ENCODE measurements at places on chromosomes 13 and 19. TPM values are rescaled to one million over a fixed set of nuclear protein-coding genes. Genes with fewer than 3 reads are reported as not detected.

DNA sequence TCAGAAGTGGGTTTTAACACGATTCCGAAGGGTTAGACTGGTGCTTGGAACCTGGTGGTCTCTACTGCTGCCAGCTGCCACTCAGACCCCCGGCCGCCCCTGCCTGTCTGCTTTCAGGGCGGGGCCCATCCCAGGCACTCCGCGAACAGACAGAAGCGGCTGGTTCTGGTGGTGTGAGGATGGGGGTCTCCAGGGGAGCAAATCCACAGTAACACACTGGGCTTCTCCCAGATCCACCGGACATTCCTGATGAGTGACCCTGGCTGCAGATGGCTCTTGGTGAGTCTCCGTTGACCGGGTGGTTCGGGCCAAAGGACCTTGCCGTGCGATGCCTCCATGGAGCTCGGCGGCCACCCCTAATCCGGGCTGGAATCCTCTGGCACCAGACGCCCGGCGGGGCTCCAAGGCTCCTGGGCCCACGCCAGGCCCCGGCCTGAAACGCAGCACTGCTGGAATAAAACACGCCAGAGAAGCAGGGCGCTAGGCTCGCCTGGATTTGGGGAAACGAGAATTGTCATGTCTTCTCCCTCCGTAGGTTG, 2.1 kb upstream of the PTBP1 start:
- peaks cover 10% of the 10 kb centered on the region for H3K36me3 ChIP-seq
- H3K27me3 ChIP-seq = no peaks in the 10 kb centered on the region
- H3K4me1 ChIP-seq = peaks cover 48% of the 10 kb centered on the region
- peak; percentile 13 for DNase-seq

GRCh38 chr19:41795031-41795461, 1.3 kb upstream of the CEACAM3 start:
- H3K27me3 ChIP-seq = peaks cover 2% of the 10 kb centered on the region
- no peak for DNase-seq
- H3K36me3 ChIP-seq = no peaks in the 10 kb centered on the region
- no peak overlapping the region for H3K27ac ChIP-seq

DNA sequence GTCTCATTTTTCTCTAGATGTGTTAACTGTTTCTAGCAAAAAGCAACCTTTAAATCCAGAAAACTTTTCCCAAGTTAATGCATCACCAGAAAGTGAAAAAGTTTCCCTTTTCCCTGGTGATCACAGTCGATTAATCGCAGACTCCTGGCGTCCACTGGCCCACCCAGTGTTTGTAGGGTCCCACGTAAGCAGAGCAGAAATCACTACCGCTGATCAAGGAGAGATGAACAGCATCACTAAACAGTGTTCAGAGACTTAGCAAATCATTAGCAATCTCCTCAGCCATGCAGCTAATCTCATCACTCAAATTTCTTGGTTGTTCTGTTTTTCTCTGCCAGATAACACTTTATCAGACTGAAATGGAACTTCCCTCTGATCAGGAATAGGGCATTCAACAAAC, 184.2 kb downstream of the EFNB2 start:
- no peaks in the 10 kb centered on the region for H3K4me1 ChIP-seq
- H3K27me3 ChIP-seq = peaks cover 42% of the 10 kb centered on the region
- no peak for DNase-seq
- no peak overlapping the region for H3K4me3 ChIP-seq
- H3K36me3 ChIP-seq = no peaks in the 10 kb centered on the region

DNA sequence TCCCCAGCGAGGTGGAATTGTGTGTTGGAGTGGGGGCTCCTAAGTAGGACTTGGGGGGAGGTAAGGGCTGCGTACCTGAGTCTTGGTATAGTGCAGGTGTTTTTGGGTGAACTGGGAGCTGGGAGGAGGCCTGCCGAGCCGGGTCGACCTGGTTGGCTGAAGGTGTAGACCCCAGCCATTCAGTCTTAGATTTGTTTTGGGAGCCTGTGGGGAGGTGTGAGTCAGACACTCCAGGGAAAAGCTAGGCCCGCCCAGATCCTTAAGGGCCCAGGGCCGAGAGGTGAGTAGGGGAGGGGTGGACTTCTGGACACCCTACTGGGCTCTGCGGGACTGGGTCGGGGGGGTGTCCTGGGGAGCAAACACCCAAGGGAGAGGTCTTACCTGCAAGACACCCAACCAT, 935 bp downstream of the CRB3 start:
- DNase-seq = no peak
- no peak overlapping the region for H3K4me3 ChIP-seq
- peaks cover 5% of the 10 kb centered on the region for H3K4me1 ChIP-seq

- no peaks in the 10 kb centered on the region for H3K36me3 ChIP-seq
- H3K4me1 ChIP-seq = no peaks in the 10 kb centered on the region
- H3K27me3 ChIP-seq = no peaks in the 10 kb centered on the region
- H3K27ac ChIP-seq = no peak overlapping the region
- DNase-seq = no peak
- no peak overlapping the region for H3K4me3 ChIP-seq
Measured at GRCh38 chr13:88360761-88361160, 689.6 kb downstream of the SLITRK5 start.

Gene ERICH4
- not detected for total RNA-seq

- no peak for DNase-seq
- no peaks in the 10 kb centered on the region for H3K36me3 ChIP-seq
- no peak overlapping the region for H3K27ac ChIP-seq
- no peak overlapping the region for H3K4me3 ChIP-seq
- H3K27me3 ChIP-seq = no peaks in the 10 kb centered on the region
Measured at GRCh38 chr19:56253737-56254136, 18.8 kb upstream of the EDDM13 start.

DNA sequence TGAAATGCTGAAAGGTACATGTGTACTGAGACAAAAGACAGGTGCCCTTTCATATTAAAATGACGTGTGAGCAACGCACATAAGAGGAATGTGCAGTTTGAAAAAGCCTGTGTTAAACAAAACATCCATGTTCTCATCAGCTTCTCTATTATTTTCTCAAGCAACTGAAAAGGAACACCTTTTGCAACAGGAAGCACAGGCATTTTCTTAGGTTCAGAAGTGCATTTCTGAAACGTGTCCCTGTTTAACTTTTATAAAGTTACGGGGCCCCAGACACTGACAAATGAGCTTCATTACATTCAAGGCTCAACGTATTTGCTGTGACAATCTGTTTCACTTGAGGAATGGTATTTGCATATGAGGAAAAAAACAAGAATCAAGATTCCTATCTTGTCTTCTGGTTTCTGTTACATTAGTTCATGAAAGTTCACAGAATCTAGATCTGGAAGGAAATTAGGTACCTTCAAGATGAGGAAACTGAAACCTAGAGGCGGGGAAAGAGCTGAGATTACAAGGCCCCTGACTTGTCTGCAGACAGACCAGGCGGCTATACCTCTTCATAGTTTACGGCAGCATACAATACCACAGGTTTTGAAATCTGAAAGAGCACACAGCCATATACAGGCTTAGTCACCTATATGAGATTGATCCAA, 431.7 kb downstream of the KLF12 start:
- no peaks in the 10 kb centered on the region for H3K36me3 ChIP-seq
- no peak overlapping the region for H3K4me3 ChIP-seq
- no peak overlapping the region for H3K27ac ChIP-seq
- no peak for DNase-seq
- no peaks in the 10 kb centered on the region for H3K4me1 ChIP-seq

Gene EMC10
- total RNA-seq = 79.8 TPM

DNA sequence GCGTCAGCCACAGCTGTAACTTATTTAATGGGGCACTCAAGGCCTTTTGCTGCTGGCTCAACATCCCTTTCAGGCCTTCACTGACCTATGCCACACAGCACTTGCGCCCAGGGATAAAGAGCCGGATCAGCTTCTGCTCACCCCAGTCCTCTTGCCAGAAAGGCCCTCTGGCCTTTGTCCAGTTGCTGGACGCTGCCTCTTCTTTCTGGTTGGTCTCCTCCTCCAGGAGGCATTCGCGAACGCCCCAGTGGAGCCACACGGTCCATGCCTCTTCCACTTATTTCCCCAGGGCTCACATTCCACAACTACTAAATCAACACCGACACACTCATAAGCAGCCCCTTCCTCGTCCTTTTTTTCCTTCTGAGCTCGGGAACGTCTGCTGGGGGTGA, 3.7 kb upstream of the ZNF329 start:
- H3K4me1 ChIP-seq = peaks cover 12% of the 10 kb centered on the region
- peak overlapping the region; percentile 92 for H3K27ac ChIP-seq
- no peaks in the 10 kb centered on the region for H3K27me3 ChIP-seq
- peak overlapping the region; percentile 87 for H3K4me3 ChIP-seq
- peak; percentile 41 for DNase-seq
- no peaks in the 10 kb centered on the region for H3K36me3 ChIP-seq

Gene MAMSTR
- total RNA-seq = 4.3 TPM

Gene SRRM5
- not detected for total RNA-seq

Gene TUBA3C
- total RNA-seq = 0.75 TPM

Gene ZFP28
- 6.6 TPM for total RNA-seq

Gene RNF113B
- not detected for total RNA-seq

GRCh38 chr13:109924376-109924775, 138.0 kb upstream of the IRS2 start:
- no peak overlapping the region for H3K4me3 ChIP-seq
- H3K27ac ChIP-seq = no peak overlapping the region

Gene PRODH2
- not detected for total RNA-seq

Gene CEACAM16
- total RNA-seq = not detected

GRCh38 chr13:67133476-67133875, 96.7 kb downstream of the PCDH9 start:
- no peak for DNase-seq
- H3K27ac ChIP-seq = peak overlapping the region; percentile 61
- no peaks in the 10 kb centered on the region for H3K27me3 ChIP-seq
- H3K4me3 ChIP-seq = no peak overlapping the region
- no peaks in the 10 kb centered on the region for H3K4me1 ChIP-seq

- H3K27ac ChIP-seq = no peak overlapping the region
- DNase-seq = no peak
- H3K4me3 ChIP-seq = no peak overlapping the region
- no peaks in the 10 kb centered on the region for H3K36me3 ChIP-seq
Measured at GRCh38 chr13:51811046-51811445, 7.1 kb upstream of the DHRS12 start.

- peaks cover 7% of the 10 kb centered on the region for H3K27me3 ChIP-seq
- H3K4me1 ChIP-seq = no peaks in the 10 kb centered on the region
- H3K27ac ChIP-seq = no peak overlapping the region
- no peaks in the 10 kb centered on the region for H3K36me3 ChIP-seq
Measured at GRCh38 chr19:15891434-15891833, 6.4 kb downstream of the CYP4F2 start.

Gene C1QTNF9B
- total RNA-seq = 2.0 TPM

Gene CLEC11A
- 2.4 TPM for total RNA-seq

GRCh38 chr13:51326777-51327176, 12.7 kb upstream of the SERPINE3 start:
- no peaks in the 10 kb centered on the region for H3K27me3 ChIP-seq

DNA sequence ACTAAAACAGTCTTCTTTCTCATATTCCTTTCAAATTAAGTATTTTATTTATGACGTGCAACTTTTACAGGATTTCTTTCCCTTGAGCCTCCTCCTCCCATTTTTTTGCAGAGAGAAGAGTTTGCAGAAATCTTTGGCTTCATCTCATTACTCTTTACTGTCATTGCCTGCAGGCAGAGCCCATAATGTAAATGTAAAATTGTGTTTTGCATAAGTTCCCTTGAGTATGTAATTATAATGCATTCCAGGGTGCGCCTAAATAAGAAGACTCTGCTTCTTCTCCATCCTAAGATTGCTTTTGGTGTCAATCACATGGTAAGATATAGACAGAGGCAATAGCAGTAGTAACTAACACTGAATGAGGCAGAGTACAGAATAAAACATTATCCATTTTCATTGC, 23.0 kb downstream of the MIR17HG start:
- no peaks in the 10 kb centered on the region for H3K27me3 ChIP-seq
- no peaks in the 10 kb centered on the region for H3K4me1 ChIP-seq
- no peak overlapping the region for H3K27ac ChIP-seq
- no peak for DNase-seq
- H3K36me3 ChIP-seq = no peaks in the 10 kb centered on the region

- no peak overlapping the region for H3K4me3 ChIP-seq
- peaks cover 33% of the 10 kb centered on the region for H3K36me3 ChIP-seq
- H3K27ac ChIP-seq = no peak overlapping the region
- peaks cover 19% of the 10 kb centered on the region for H3K4me1 ChIP-seq
- H3K27me3 ChIP-seq = no peaks in the 10 kb centered on the region
Measured at GRCh38 chr19:56405062-56405461, 930 bp downstream of the ZNF583 start.

Gene GPR108
- total RNA-seq = 19.2 TPM

DNA sequence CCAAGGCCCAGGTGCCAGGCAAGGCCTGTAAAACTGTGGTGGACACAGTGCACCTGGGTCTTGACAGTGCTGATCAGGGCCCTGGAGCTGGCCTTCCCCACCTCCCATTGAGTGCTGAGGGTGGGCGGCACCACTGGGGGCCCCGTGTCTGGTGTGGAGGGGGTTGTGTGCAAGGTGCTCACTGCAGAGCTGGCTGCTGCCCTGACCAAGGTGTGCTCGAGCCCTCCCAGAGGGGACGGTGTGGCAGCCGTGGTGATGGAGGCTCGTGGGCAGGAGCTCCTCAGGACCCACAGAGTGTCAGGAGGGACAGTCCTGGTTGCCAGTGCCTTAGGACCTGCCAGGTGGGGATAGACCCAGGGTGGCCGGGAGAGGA, 23.0 kb downstream of the ATP4B start:
- H3K27ac ChIP-seq = no peak overlapping the region
- H3K4me1 ChIP-seq = no peaks in the 10 kb centered on the region
- no peak for DNase-seq
- H3K4me3 ChIP-seq = no peak overlapping the region

DNA sequence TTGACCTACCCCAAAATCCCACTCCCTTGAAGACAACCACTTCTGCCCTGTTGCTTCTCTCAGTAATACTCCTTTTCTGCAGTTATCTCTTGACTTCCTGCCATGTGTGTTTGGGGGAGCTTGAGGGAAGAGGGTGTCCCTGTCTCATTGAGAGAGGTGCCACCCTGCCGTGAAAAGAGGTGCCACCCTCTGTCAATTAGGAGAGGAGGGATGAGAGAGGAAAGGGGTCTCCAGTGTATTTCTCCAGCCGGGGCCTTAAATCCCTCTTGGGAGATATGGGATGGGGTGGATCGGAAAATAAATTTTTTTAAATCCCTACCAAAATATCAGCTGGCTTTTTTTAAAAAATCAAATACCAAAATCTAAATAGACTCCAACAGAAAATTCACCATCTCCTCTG, 16.5 kb downstream of the PLD3 start:
- H3K4me3 ChIP-seq = no peak overlapping the region
- DNase-seq = no peak

Gene PSPN
- total RNA-seq = 0.75 TPM

DNA sequence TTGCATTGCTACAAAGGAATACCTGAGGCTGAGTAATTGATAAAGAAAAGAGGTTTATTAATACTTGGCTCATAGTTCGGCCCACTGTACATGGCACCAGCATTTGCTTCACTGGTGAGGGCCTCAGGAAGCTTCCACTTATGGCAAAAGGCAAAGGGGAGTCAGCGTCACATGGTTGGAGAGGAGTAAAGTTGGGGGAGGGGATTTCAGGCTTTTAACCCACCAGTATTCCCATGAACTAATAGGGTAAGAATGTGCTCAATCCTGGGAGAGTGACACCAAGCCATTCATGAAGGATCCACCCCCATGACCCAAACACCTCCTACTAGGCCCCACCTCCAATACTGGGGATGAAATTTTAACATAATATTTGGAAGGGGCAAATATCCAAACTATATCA, 82.5 kb upstream of the MYCBP2 start:
- no peak overlapping the region for H3K27ac ChIP-seq
- no peaks in the 10 kb centered on the region for H3K36me3 ChIP-seq
- H3K27me3 ChIP-seq = no peaks in the 10 kb centered on the region
- no peak overlapping the region for H3K4me3 ChIP-seq
- no peaks in the 10 kb centered on the region for H3K4me1 ChIP-seq

Gene ZGLP1
- 0.83 TPM for total RNA-seq

GRCh38 chr13:84571264-84571663, 689.0 kb upstream of the SLITRK1 start:
- H3K4me1 ChIP-seq = no peaks in the 10 kb centered on the region
- H3K27me3 ChIP-seq = no peaks in the 10 kb centered on the region
- DNase-seq = no peak
- H3K4me3 ChIP-seq = no peak overlapping the region
